ENCODE measurements at places on chromosomes 5 and 9. TPM values are rescaled to one million over a fixed set of nuclear protein-coding genes. Genes with fewer than 3 reads are reported as not detected.

GRCh38 chr5:44885903-44886302, 77.2 kb downstream of the MRPS30 start:
- DNase-seq = no peak

GRCh38 chr5:98928873-98929709, at the start of gene CHD1:
CHD1 (minus strand) TSS chr5:98929007; CDS start chr5:98926386, 2,621 bp downstream.
- peak; percentile 86 for DNase-seq

DNA sequence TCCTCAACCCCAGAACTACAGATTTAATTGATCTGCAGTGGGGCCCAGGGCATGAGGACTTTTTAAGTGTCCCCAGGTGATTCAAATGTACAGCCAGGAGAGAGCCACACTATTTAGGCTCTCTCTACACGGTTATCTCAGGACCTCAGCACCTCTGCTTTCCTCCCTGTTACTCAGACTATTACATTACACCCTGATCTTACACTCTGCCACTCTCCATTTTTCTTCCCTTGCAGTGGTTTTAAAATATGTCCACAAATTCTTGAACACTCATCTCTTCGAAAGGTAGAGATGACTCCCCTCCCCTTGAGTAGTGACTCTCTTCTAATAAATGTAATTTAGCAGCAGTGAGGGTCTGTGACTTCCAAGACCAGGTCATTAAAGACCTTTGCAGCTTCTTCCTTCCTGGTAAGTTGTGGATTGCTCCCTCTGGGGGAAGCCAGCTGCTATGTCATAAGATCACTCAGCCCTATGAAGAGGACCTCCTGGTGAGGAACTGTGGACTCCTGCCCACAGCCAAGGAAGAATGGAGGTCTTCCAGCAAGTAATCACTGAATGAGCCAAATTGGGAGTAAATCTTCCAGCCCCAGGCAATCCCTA, 87.5 kb upstream of the SSBP2 start:
- no peak for DNase-seq

- no peak for DNase-seq
Measured at GRCh38 chr5:159620853-159621540, 290.7 kb upstream of the IL12B start.

DNA sequence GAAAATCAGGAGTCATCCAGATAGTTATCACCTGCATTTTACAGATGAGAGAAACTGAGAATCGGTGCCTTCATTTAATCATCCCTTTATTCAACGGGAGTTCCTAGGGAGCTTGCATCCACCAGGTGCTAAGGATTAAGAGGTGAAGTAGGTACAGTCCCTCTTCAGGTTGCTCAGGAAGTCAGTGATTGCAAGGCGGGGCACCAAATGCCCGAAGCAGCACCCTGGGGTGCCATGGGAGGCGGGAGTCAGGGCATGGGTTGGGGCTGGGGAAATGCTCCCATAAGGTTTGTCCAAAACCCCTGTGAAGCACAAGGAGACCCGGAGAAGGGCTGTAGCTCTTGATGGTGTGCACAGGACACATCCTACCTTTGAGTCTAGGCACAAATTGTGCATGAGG, 98.8 kb upstream of the KLF4 start:
- DNase-seq = no peak

DNA sequence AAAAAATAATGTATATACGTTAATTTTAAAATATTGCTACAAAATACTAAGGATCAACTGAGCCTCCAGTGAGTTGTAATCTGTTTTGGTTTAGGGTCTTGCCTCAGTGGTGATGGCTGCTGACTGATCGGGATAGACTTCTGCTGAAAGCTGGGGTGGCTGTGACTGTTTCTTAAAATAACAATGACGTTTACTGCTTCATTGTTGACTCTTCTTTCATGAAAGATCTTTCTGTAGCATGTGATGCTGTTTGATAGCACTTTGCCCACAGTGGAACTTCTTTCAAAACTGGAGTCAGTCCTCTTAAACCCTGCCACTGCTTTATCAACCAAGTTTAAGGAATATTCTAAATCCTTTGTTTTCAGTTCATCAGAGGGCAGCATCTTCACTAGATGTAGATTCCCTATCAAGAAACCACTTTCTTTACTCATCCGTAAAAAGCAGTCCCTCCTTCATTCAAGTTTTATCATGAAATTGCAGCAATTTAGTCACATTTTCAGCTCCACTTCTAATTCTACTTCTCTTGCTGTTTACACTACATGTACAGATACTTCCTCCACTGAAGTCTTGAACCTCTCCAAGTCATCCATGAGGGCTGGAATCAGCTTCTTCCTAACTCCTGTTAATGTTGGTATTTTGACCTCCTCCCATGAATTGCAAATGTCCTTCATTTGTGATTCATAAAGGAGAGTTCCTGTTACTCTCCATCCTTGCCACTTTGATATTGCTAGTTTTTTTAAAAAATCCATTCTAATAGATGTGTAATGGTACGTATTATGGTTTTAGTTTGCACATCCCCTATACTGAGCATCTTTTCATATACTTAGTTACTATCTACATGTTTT, 41.5 kb upstream of the PTPDC1 start:
- no peak for DNase-seq

GRCh38 chr9:124022201-124023121, 10.9 kb downstream of the LHX2 start:
- no peak for DNase-seq

GRCh38 chr9:137470785-137471184, 11.7 kb upstream of the NSMF start:
- no peak for DNase-seq

DNA sequence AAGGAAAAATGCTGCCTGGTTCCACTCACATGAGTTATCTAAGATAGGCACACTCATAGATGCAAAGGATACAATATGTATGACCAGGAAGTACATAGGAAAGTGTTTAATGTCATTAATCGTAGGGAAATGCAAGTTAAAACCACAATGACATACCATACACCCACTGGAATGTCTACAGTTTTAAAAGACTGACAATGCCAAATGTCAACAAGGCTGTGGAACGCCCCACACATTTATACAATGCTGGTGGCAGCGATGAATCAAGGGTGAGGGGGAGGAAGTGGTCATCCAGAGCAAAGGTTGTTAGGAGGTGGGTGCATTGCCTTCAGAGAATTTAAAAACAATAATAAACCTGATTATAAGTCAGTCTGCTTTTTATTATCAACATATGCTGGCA, 437.8 kb downstream of the ARHGEF28 start:
- no peak for DNase-seq

DNA sequence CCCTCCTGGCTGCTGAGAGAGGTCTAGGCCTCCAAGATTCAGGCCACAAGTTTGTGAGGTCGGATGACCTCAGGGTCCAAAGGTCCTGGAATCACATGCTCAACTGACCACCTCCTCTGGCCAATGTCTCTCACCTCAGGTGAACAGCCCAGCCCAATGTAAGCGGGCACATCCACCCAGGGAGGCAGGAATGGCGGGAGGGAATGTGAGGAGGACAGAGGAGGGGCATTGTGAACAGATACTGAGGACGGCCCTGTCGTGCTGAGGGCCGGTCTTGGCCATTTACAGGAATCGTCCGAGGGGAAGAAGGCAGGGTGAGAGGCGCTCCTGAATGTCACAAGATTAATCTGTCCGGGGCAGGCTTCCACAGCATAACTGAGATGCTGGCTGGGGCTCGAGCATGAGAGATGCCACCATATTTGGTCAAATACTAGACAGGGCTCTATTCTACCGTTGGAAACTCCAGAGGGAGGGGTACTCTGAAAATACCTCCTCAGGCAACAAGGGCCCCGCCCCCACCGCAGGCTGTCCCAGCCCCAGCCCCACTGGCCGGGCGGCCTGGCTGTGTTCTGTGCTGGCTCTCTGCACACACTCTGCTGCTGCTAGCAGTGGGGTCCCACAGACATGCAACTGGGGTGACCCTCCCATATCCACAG, 1.5 kb upstream of the IL17B start:
- no peak for DNase-seq

- DNase-seq = no peak
Measured at GRCh38 chr5:103408408-103408807, 149.8 kb downstream of the MACIR start.

GRCh38 chr5:148125641-148126040, 42.7 kb upstream of the SPINK14 start:
- no peak for DNase-seq

DNA sequence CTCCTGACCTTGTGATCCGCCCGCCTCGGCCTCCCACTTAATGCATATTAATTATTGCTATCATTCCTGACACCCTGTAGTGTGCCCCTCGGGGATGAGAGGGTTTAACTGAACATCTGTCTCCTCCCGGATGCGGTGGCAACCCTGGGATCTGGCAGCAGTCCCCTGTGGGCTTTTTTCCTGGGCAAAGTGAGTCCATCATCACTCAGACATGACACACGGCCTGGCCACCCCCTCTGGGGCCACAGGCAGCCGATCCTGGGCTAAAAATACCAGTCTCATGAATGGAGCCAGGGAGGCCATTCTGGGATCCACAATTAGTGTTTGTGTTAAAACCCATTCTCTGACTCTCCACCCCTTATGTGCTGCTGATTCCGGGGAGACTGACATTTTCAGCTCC, 161.2 kb downstream of the RGS3 start:
- no peak for DNase-seq

DNA sequence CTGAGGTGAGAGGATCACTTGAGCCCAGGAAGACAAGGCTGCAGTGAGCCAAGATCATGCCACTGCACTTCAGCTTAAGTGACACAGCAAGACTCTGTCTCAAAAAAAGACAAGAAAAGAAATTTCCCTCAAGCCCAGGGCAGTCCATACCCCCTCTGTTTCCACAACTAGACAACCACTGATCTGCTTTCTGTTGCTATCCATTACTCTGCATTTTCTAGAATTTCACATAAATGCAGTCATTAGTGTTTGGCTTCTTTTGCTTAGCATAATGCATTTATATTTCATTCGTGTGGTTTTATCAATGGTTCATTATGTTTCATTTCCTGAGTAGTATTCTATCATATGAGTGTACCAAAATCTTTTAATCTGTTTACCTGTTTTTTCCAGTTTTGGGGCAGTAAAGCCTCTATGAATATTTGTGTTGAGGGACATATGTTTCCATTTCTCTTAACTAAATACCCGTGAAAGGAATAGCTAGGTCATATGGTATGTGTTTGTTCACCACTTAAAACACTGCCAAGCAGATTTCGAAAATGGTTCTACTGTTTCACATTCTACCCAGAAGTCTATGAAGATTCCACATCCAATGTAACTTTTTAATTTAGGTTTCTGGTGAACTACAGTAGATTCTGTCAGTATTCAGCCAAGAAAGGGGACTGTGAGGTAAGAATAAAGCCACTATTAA, 271.8 kb downstream of the ZNF608 start:
- no peak for DNase-seq

RABL6 gene
- 96.1 TPM for total RNA-seq

FRMPD1 gene
- not detected for total RNA-seq

MAPK9 gene
- 25.7 TPM for total RNA-seq

GPR151 gene
- total RNA-seq = not detected

EIF4EBP3 gene
- 1.4 TPM for total RNA-seq

TSSK1B gene
- not detected for total RNA-seq
